Right cardiac atrium (tissue), 5 donors: ENCODE measurements at places on chromosomes 5 and 9. TPM values are rescaled to one million over a fixed set of nuclear protein-coding genes. Genes with fewer than 3 reads are reported as not detected.

The HTR4 gene
- 8.8 TPM for total RNA-seq

The STPG3 gene
- total RNA-seq = 0.46 TPM

The MAPK9 gene
- total RNA-seq = 47.1 TPM

The MCC gene
- total RNA-seq = 27.0 TPM

The ABO gene
- total RNA-seq = 1.2 TPM

The ADRB2 gene
- total RNA-seq = 7.4 TPM

The ZNF883 gene
- total RNA-seq = 7.1 TPM
